A172 (cell line): ENCODE measurements at places on chromosomes 6 and 20. TPM values are rescaled to one million over a fixed set of nuclear protein-coding genes. Genes with fewer than 3 reads are reported as not detected.
A peak's percentile ranks its signal among the peaks of the same experiment; 100 is the strongest.

GRCh38 chr6:134065706-134066105 lies 13.3 kb upstream of the SLC2A12 start:
- peak; percentile 37 for DNase-seq

Gene BHLHE23
- not detected in 2 replicates for total RNA-seq

- no peak for DNase-seq
Observed at GRCh38 chr6:15265787-15266186, 19.9 kb downstream of the JARID2 start.

Gene SAMD10
- 0.77 TPM in 1 of 2 replicates, not detected in the other for total RNA-seq

- DNase-seq, result no peak
Observed at GRCh38 chr20:21391185-21391971, 5.9 kb downstream of the NKX2-4 start.

GRCh38 chr6:157821342-157822033 lies 1.6 kb upstream of the SNX9 start:
- no peak for DNase-seq

- no peak for DNase-seq
Observed at GRCh38 chr6:119961450-119961849, 611.9 kb upstream of the MAN1A1 start.

Gene SIRPG
- not detected in 2 replicates for total RNA-seq

DNA sequence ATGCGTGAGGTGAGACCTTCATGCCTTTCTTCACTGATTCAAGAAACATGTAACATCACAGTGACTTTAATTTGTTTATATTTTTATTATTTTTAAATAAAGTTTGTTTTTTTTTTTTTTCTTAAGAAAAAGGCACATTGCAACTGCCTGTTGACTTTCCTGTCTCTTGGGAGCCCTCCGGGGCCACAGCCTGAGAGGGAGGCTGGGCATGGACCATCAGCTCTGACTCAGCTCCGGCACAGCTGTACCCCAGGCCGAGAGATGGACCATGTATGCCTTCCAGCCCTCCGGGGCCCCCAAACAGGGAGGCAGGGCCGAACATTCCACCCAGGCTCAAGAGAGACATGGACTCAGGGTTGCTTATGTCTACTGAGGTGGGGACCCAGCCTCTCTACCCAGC lies 99.9 kb downstream of the NFATC2 start:
- no peak for DNase-seq

- DNase-seq, result no peak
Observed at GRCh38 chr20:733861-734260, 34.4 kb downstream of the SLC52A3 start.

DNA sequence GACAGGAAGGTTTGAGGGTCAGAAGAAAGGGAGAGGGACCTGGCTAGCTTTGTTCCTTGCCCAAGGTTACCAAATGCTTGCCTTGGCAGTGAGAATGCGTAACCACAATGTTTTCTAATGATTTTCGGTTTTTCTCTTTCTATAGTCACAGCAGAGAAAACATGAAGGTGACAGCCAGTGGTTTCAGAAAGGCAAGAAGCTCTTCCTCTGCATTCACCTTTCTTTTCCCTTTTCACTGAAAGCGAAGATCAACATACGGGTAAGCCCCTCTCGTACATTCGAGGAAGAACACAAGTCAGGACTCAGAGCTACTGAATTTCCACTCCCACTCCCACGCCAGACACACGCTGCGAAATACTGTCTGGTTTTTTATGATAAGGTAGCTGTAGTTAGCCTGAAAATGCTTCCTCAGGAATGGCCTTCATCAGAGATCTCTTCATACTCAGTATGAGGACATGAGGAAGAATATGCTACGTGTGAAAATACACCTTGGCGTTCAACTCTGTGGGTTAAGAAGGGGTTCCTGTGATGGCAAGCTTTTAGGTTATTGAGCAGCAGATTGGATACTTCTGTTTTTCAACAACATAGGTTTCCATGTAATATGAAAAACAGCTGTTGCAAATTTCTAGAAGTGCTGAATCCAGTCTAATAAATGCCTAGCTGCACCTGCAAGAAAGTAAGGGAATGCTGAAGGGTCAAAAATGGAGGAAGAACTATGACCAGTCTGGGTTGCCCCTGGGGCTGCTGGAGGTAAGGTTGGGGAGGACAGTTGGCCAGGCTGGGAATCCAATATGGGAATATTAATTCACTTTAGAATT lies 7.4 kb upstream of the CD83 start:
- no peak for DNase-seq

Gene CAP2
- total RNA-seq, result 20.2 and 27.8 TPM in 2 replicates

DNA sequence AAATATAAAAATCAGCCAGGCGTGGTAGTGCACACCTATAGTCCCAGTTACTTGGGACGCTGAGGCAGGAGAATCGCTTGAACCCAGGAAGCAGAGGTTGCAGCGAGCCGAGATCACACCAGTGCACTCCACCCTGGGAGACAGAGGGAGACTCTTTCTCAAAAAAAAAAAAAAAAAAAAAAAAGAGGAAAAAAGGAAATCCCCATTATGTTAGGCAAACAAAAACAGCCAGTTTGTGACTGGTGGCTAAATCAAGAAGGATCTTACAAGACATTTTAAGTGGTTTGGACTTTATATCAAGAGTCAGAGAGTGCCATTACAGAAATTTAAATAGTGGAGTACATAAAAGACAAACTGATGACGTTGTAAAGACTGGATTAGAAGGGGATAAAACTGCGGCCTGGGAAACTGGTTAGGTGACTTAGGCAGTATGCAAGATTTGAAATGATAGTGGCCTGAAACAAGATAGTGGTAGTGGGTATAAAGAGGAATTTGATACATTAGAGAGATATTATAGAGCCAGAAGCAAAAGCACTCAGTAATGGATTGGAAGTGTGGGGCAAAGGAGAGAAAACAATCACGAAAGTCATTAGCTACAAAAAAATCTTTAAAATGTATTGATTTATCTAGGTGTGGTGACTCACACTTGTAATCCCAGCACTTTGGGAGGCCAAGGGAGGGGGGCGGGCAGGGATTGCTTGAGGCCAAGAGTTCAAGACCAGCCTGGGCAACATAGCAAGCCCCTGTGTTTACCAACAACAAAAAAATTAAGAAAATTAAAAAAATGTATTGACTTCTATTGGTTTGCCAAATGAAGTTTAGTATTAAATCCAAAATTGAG lies 1.7 kb upstream of the MYO6 start:
- DNase-seq, result no peak

DNA sequence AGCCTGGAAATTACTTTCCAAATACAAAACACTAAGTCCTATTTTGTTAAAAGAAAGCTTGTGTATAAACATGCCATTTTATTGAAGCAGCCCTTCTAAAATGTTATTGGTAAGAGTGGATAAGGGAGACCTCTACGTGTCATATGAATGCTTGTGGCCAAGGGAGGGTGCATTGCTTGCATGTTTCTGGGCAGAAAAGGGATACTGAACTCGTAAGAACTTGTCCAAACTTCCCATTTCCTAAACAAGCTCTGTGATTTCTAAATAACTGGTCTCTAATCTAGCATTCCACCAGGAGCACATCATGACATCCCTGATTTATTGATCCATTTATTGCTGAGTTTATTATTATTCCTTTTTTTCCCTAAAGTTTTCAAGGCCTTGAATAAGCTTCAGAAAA lies 474.1 kb downstream of the CD109 start:
- peak; percentile 2 for DNase-seq

DNA sequence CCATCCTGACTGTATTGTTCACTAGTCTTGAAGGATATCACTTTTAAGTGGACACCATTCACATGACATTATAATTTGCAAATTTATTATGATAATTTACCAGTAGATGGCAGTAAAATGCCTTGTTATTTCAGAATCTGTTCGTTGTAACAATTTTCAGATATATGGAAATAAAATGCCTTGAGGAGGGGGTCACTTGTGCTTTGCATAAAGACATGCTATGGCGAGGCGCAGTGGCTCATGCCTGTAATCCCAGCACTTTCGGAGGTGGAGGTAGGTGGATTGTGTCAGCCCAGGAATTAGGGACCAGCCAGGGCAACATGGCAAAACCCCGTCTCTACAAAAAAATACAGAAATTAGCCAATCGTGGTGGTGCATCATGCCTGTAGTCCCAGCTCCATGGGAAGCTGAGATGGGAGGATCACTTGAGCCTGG lies 9.0 kb upstream of the NCOA6 start:
- DNase-seq, result peak; percentile 29

GRCh38 chr6:151705993-151706733 lies 101.3 kb upstream of the ESR1 start:
- DNase-seq, result no peak

DNA sequence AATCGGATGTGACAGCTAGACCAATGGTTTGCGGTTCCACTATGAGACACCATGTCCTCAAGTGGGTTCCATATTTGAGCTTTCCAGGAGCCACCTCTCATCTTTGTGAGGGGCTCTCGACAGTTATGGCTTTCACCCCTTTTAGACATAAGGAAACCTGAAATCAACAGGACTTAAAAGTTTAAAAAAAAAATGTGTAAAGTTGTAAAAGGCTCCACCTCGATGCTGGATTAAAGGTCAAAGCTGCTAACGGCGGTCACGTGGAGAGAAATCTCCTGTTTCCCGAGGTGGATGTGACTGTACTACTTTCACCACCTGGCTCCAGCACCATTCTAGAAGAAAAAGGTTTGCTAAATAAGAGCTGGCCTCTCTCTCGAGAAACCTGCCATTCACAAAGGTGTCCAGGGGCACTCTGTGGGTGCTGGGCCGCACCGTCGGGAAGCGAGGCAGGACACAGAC lies 542 bp downstream of the ATP5F1E start:
- no peak for DNase-seq

Gene SLC2A10
- total RNA-seq, result 7.3 and 11.8 TPM in 2 replicates

GRCh38 chr6:143782481-143782880 lies 60.7 kb upstream of the LTV1 start:
- no peak for DNase-seq

Gene POPDC3
- 29.4 and 45.7 TPM in 2 replicates for total RNA-seq

Gene PLA2G7
- total RNA-seq, result not detected in 2 replicates

DNA sequence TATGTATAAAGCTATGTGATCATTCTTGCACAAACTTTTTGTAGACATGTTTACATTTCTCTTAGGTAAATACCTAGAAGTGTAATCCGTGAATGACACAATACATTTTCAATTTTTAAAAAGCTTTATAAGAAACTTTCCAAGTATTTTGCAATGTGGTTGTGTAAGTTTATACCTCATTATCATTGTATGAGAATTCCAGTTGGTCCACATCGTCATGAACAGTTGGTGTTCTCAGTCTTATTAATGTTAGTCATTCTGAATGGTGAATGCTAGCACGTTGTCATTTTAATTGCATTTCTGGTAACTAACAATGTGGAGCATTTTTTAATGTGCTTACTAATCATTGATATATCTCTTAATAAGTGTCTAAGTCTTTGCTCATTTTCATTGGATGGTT lies 116.5 kb upstream of the F13A1 start:
- no peak for DNase-seq

DNA sequence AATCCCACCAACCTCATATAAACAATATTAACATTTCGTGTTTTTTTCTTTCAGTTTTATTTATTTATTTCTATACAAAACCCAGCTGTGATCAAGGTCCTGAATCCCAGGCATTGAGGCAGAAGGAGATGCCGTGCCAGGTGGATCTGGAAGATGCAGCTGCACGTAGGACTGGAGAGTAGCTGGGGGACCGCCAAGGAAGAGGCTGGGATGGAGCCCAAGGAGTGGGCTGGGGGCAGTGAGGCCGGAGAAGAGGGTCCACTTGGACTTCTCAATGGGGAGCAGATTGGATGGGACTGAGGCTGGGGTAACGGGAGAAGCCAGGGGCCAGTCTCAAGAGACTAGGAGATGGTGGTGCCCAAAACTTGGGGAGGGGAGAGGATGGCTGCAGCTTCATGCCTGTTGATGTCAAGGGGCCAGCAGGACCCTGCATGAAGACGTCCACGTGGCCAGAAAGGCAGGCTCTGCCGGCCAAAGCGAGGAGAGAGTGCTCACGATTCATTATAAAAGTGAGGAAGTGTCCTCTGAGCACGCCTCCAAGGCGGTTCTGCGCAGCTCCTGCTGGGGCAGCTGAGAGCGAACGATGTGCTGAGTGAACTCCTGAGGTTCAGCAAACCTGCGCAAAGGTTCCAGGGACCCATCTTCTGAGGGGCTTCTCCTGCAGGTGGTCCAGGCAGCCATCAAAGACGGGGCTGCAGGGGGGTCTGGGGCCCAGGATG lies 110.3 kb downstream of the BMP7 start:
- DNase-seq, result no peak

Gene LY6G6D
- total RNA-seq, result not detected in 2 replicates

DNA sequence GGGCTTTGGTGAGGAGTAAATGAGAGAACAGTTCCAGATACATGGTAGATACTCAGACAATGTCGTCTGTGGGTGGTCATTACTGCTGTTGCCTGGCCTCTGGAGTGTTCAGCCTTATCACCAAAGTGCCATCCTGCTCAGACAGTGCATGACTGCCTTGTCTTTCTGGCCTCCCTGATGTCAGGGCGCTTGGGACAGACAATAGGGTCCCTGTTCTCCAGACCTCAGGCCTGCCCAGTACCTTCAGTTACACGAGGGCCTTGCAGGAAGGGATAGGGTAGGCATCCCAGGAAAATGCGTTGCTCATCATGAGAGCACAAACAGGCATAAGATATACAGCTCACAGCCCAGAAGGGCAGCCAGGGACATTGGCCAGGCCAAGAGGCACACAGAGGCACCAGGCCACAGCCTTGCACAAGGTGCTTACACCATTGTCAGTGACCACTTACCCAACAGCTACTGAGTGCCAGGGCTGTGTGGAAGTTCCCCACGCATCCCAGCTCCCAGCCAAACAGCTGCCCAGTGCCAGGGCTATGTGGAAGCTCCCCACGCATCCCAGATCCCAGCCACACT lies 27.4 kb downstream of the BPIFB1 start:
- no peak for DNase-seq

Gene SLC17A3
- not detected in 2 replicates for total RNA-seq

Gene HRH3
- not detected in 2 replicates for total RNA-seq

Gene RFX6
- not detected in 2 replicates for total RNA-seq

GRCh38 chr20:14478126-14478525 lies 140.7 kb upstream of the FLRT3 start:
- no peak for DNase-seq

GRCh38 chr20:8039042-8039441 lies 19.5 kb upstream of the TMX4 start:
- peak; percentile 3 for DNase-seq

DNA sequence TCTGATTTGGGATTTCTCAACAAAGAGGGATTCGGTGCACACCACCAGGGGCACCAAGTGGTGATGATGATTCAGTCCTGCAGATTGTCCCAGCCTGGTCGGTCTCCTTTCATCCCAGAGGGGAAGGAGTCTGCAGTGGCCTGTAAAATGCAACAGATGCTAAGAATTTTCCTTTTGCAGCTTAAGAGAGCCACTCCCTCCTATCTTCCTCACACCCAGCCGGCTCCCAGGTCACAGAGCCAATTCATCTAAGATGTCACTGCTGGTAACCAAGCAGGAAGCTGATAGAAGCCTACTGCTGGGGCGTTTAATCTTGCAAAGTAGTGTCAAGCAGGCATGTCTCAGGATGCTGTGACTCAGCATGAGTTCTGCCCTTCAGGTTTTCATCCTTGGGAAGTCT lies 203.8 kb upstream of the LRFN2 start:
- peak; percentile 80 for DNase-seq

Gene ELOVL2
- total RNA-seq, result 9.4 and 10.5 TPM in 2 replicates

Gene CLVS2
- not detected in 2 replicates for total RNA-seq

Gene CD40
- total RNA-seq, result not detected in 2 replicates

Gene MYBL2
- 77.7 and 80.8 TPM in 2 replicates for total RNA-seq
